ENCODE measurements at places on chromosomes 4 and X.
A peak's percentile ranks its signal among the peaks of the same experiment; 100 is the strongest.

DNA sequence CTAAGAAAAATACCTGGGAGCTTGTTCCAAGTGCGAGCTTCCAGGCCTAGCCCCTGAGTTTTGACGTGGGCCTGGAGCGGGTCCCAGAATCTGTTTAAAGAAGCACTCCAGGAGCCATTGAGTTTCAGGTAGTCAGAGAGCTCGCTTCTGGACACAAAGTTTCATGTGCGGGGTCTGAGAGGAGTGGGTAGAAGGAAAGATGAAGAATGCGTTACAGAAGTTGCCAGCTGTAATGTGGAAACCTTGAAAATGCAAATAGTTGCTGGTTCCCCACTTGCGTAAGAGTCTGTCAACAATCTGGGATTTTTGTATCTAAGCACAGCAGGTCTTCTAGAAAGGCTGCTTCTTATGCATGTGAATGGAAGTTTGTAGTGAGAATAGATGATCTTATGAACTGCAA, 77.5 kb upstream of the CLCN4 start:
- DNase-seq = no peak

DNA sequence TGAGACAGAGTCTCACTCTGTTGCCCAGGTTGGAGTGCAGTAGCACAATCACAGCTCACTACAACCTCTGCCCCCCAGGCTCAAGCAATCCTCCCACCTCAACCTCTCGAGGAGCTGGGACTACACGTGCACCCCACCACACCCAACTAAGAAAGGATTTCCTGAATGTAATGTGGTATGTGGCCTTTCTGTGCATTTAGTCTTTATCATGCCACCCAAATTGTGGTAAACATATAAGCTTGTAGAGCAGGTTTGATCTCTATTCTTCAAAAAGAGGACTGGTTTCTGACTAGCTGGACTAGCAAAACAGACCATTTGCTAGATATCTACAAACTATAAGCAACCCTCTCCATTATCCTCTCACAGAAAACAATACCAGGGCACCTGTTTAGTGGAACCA, 33.6 kb downstream of the ELOVL6 start:
- no peak for DNase-seq

GRCh38 chr4:188282471-188283232, 143.4 kb downstream of the TRIML1 start:
- DNase-seq = no peak

GRCh38 chrX:134396174-134396573, 63.8 kb upstream of the HPRT1 start:
- peak; percentile 14 for DNase-seq

GRCh38 chr4:95548738-95549245, at the start of gene UNC5C:
UNC5C (minus strand) TSS chr4:95548973.
- no peak for DNase-seq

DNA sequence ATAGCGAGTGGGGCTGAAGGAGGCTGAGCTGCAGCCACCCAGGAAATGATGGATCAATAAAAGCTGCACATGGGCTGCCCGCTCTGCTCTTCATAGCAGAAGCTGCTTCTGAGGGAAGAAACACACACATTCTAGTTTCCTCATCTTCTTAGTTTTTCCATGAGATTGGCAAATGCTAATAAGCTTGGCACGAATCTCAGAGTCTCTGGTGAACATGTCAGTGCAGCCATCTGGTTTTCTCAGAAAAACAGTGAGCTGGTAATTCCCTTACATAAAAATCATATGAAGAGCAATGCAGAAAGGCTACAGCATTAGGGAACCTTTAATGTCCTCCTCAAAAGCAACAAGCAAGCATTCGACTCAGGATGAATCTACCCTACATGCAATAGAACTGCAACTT, 69.9 kb downstream of the GATB start:
- DNase-seq = no peak

GRCh38 chrX:100479329-100479728, 69.3 kb upstream of the PCDH19 start:
- no peak for DNase-seq

DNA sequence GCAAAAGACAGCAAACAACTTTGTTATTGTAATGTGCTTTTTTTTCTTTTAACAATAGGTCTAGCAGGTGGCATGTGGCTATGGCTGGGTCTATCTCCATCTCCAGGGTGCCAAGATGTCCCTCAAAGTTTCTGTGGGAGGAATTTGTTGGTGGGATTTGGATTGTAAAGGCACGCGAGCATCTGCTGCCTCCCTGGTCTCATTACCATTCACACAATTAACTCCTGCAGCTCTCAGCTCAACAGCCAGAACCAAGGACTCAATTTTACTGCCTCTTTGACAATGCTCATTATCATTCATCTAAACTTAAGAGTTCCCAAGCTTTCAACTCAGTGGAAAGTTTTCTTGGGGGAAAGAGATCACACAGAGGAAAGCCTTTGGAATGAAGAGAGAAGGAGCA, 10.9 kb upstream of the PCDH18 start:
- DNase-seq = no peak

DNA sequence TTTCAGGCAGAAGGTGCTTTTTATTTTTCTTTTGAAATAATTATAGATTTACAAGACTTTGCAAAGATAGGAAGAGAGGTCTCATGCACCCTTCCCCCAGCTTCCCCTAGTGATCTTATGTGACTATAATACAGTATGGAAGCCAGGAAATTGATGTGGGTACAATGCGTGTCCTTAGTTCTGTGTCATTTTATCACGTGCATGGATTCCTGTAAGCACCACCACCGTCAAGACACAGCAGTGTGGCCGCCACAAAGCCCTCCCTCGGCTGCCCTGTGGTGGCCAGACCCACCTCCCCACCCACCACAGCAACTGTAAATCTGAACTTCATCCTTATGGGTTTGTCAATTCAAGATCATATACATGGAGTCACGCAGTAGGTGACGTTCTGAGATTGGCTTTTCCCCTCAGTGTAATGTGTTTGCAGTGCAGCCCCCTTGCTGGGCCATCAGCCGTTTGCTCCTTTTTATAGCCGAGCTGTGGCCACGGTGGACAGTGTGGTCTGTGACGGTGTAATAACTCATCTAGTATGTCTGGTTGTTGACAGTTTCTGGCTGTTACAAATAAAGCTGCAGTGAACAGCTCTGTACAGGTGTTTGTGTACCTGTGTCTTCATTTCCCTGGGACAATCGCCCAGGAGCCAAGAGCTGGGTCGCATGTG, 10.9 kb upstream of the HTRA3 start:
- no peak for DNase-seq

GRCh38 chr4:175341203-175341755, 423.1 kb downstream of the ADAM29 start:
- no peak for DNase-seq

GRCh38 chr4:54473798-54474197, 184.0 kb upstream of the KIT start:
- no peak for DNase-seq

GRCh38 chrX:129755779-129756650, 17.2 kb downstream of the XPNPEP2 start:
- DNase-seq = no peak

DNA sequence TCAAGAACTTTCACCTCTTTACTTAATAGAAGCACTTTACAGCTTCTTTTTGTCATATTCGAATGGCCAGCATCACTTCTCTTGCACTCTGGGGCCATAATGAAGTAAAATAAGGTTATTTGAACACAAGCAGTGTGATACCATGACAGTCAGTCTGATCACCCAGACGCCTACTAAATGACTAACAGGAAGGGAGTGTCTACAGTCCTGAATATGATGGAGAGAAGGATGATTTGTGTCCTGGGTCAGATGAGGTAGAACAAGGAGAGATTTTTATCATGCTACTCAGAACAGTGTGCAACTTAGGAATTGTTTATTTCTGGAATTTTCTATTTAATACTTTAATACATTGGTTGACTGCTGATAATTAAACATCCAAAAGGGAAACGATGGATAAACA, 284.2 kb upstream of the F9 start:
- no peak for DNase-seq

GRCh38 chrX:41664375-41664901, 24.3 kb upstream of the GPR34 start:
- DNase-seq = no peak

DNA sequence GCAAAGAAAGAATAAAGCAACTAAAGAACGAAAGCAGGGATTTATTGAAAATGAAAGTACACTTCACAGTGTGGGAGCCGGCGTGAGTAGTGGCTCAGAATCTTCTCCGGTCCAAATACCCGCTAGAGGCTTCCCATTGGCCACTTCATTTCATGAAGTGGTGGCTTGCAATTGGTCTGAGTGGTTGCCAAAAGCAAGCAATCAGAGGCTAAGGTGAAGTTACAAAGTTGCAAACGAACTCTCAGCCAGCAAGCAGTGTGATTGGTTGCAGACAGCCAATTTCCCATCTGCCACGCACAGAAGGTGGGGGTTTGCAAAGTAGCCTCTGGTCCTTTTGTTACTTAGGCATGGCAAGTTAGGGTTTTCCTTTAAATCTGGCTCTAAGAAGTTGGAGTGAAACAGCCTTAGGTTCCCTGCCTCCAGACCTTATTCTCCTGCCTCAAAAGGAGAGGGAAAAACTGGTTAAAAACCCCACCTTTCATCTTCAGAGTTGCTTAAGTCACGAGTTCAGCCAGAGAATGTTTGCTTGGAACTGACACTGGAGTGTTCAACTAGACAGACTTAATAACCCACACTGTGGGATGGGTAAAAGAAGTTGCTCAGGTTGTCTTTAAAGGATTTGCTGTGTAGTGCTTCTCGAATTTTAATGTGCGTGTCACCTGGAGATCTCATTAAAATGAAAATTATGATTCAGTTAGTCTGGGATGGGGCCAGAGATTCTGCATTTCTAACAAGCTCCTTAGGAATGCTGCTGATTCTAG, 6.9 kb upstream of the CLOCK start:
- no peak for DNase-seq

DNA sequence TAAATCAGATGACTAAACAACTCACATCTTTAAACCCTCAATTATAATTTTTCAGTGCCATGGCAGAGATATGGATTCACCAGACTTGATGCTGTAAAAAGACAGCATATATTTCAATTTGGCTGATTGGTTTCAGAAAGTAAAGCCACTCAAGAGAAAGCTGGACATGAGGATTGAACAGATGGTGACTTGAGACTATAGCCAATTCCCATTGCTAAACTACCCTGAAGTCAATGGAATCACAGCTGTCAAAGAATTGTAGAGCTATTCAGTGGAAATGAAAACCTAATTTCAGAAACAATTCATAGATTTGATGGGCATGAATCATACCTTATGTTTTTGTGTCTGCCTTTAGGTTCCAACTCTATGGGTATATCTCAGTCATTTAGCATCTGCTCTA, 510.6 kb upstream of the BOD1L1 start:
- no peak for DNase-seq

DNA sequence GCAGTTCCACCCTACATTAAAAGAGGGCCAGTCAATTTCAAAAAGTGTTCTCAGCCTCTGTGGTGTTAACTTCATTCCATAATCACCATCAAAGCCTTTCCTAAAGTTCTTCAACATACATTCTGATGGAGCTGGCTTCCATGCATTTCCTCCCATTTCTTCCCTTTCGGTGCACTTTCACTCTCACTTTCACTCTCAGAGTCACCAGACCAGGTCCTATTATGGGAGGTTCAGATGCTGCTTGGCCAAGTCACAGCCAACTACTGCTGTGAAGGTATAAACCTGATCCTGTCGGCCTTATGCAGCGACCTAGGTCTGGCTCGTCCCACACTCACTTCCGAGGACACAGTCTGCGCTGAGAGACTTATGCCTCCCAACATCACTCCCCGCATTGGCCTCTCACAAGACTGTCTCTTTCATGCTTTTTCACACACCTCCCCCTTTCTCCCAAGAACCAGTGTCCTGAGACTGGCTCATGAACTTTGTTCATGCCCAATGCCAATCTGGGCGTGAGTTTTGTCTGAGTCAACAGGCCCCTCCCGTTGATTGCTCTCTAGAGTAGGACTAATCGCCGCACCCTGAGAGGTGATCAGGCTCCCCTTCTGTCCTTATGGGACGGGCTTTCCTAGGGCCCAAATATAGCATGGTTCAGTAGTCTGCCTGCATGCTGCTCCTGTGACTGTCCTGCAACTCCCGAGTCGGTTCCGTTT, 60.8 kb upstream of the XAGE1B start:
- DNase-seq = no peak

DNA sequence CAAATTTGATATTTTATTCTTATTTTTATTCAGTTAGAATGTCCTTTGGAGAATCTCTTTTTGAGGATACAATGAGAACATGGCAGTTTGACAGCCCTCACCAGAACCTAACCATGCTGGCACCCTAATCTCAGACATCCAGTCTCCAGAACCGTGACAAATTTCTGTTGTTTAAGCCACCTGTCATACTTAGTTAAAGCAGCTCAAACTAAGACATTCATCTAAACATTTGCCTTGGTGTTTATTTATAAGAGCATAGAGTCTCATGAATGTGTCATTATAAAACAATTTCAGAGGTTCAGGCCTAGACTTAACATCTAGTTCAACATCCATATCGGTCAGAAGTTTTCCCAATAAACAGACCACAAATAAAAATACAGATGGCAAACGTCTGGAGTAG, 125.1 kb upstream of the FUNDC1 start:
- no peak for DNase-seq

DNA sequence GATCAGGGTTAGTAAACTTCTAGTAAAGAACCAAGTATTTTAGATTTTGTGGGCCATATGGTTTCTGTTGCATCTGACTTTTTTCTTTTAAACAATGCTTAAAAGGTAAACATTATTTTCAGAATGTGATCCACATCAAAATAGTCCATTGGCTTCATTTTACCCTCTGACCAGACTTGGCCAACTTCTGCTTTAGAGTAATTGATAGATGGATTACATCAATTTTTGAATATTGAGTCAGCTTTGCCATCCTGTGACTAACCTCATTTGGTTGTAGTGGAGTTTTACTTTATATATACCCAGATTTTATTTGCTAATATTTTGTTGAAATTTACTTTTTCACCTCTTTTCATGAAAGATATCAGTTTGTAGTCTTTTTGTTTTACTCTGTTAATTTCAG, 559.8 kb downstream of the TLL1 start:
- DNase-seq = no peak

- DNase-seq = no peak
Observed at GRCh38 chr4:138555108-138555507, 313.0 kb upstream of the SLC7A11 start.

GRCh38 chrX:68682790-68683189, 35.3 kb downstream of the STARD8 start:
- DNase-seq = no peak

DNA sequence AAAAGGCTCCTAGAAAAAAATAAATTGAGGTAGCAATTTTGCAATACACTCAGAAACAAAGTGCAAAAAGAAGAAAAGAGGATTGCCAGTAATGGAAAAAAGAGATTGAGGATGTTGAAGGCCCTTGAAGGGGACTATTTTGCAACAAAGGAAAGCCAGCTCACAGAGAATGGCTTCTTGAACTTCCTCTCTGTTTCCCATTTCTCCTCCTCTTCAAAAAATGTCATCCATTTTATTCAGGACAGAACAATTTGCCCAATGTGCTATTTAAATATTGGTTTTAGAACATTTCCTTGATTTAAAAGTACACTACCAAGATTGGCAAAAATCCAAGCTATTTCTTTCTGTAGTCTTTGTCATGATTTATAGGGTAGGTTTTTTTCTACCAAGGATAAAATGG, 60.2 kb downstream of the GASK1B start:
- no peak for DNase-seq

- no peak for DNase-seq
Observed at GRCh38 chrX:110786486-110786885, 9.1 kb downstream of the CHRDL1 start.

- no peak for DNase-seq
Observed at GRCh38 chrX:44422631-44423030, 79.2 kb upstream of the EFHC2 start.
